T-helper 17 cell (primary cell): ENCODE measurements at places on chromosomes 7 and 10.
A peak's percentile ranks its signal among the peaks of the same experiment; 100 is the strongest.

GRCh38 chr10:79405221-79405994 is 40.0 kb downstream of the ZCCHC24 start:
- DNase-seq = no peak

- no peak for DNase-seq
Measured at GRCh38 chr7:38007096-38007495, 86.7 kb downstream of the EPDR1 start.

DNA sequence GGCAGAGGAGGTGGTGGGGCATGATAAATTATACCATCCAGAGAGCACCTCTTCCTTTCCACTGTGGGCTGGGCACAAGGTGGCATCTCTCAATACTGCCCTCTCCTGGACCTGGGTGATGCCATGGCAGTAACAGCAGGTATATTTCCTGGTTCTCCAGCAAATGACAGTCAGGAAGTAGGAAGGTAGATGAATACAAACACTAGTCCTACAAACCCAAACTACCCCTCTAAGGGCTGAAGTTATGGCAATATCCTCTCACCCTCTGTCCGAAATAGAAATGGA is 1004.9 kb downstream of the KCNMA1 start:
- no peak for DNase-seq

DNA sequence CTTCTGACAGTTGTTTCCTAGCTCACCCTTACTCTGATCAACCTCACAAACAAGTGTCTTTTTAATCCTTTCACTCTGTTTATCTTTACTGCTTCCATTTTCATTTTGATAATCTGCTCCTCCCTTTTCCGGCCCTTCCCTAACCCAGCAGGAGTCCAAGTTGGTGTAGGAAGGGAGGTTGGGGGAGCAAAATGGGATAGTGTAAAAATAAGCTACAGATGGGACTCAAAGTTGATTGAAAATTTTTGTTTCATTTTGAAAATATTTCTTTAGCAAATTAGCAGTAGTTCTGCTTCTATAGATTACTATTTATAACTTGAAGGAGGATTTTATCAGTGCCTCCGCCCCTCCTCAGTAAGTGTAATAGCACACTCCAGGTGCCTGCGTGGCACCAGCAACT is 112.0 kb downstream of the WNT2 start:
- DNase-seq = no peak

DNA sequence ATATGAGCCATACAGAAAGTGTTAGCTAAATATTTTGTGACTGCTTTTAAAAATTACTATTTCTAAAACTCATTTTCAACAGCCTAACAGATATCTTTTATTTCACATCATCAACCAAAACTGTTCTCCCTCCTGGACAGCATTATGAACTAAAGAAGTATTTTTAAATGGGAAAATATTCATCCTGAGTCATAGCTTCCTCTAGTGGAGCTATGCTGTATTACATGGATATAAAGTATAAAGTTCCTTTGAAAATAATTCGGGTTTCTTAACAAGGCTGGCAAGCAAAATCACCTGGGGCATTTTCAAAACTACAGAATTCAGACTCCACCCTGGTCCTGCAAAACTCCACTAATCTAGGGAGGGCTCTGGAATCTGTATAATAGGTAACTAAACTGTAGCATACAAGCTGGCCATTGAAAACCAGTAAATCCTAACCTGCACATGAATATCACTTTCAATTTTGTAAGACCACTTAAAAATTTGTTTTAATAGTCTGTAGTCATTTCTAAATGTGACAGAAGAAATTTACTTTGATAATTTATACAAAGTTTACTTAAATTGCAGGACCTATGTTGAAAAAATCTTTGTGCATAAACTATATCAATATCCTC is 53.5 kb downstream of the SCIN start:
- no peak for DNase-seq

GRCh38 chr10:3527869-3528268 is 257.1 kb downstream of the KLF6 start:
- no peak for DNase-seq

- DNase-seq = no peak
Measured at GRCh38 chr7:76185187-76185896, 16.4 kb upstream of the SRRM3 start.

DNA sequence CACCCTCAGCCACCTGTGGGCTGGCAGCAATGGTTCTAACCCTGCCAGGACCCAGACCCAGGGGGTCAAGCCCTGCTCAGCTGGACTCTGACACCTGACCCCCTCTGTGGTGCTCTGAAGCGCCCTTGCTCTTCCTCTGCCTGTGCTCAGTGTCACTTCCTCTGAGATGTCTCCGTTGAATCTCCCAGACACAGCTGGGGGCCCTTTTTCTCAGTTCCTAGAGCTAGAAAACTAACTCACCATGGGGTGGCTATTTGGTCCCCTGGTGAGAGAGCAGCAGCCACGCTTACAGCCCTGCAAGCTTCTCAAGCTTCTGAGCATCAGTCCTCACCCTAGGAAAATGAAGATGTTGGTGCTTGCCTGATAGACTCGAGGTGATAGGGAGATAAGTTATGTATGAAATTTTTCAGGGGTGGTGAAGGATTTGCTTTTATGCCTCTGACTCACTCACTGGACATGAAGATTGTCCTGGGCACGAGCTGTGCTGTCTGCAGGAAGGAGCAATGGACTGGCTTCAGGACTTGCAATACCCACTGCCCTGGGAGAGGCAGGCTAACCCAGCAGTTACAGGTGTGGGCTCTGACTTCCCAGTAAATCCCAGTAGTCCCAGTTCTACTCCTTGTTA is 29.6 kb downstream of the COL13A1 start:
- no peak for DNase-seq

DNA sequence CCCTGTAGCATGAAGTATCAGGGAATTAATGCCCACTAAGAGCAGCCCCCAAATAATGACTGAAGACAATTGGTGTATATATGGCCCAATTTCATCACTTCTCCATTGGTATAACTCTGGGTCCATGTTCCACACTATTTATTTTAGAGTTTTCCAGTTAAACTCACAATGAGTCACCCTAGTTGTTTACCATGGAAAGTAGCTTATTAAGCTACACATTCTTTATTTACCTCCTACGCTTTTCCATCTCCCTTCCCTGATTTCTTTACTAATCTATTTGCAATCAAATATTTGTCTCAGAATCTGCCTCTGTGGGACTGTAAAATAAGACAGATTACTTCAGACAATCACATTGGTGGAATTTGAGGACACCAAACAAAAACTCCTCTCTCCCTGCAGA is 655.6 kb downstream of the SORCS1 start:
- no peak for DNase-seq

GRCh38 chr7:129807863-129808262 is 144.9 kb downstream of the UBE2H start:
- DNase-seq = no peak

GRCh38 chr7:17275749-17276671 is 22.4 kb upstream of the AHR start:
- no peak for DNase-seq

- DNase-seq = no peak
Measured at GRCh38 chr7:108529341-108529740, 3.4 kb upstream of the PNPLA8 start.

DNA sequence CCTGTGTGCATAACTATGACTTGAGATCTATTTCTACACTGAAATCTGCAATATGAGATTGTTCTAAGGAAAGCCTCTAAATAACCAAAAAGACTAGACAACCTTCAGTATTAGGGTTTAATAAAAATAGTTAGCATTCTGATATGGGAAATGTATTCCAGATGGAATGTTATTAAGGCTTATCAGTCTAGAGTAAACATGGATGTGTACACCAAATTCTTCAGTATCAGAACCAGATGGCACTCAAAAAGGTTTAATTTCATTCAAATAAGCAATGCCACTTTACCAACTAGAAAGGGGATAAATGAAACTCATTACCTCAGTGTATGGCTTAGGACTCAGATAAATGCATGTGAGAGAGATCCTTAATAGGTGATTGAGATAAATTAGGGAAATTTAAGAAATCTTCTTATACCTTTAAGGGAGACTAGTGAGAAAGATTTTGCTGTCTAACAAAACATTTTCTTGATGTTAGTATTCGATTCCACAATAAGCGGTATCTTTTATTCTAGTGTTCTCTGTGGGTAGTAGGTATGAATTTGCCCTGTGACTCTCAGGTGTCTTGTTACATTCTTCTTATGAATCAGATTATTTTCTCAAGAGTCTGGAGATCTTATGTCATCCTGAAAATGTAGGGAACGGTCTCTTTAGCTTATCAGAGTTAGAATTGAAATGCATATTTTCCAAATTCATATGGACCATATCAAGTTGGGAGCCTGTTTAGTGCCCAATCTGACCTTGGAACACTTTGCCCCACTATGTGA is 159.2 kb downstream of the PRKG1 start:
- no peak for DNase-seq

DNA sequence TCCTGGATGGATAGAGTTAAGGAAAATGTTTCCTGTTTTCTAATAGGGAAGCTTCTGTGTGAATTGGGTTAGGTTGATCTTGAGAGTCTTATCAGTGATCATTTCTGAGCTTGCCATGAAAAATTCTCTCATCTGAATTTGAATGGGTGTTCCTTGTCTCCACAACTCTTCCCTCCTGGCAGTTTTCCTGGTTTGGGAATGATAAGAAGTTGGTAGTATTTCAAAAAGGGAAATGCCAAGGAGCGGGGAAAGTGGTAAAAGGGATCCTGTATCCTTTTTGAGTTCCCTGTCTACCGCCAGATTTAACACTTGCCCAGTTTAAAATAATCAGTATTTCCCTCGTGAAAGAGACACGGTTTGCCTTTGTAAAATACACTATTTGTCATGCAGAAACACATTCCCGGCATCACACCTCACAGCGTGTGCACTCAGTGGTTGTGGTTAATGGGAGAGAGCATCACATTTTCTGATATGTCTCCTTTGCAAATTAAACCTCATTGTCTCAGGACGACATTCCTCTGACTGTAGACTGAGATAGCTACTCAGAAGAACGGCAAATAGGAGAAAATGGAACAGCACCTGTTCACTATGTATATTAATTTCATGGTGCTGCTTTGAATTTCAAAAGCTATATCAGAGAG is 113.2 kb upstream of the IFRD1 start:
- no peak for DNase-seq

GRCh38 chr7:107659666-107660065 is 962 bp upstream of the SLC26A4 start:
- no peak for DNase-seq

DNA sequence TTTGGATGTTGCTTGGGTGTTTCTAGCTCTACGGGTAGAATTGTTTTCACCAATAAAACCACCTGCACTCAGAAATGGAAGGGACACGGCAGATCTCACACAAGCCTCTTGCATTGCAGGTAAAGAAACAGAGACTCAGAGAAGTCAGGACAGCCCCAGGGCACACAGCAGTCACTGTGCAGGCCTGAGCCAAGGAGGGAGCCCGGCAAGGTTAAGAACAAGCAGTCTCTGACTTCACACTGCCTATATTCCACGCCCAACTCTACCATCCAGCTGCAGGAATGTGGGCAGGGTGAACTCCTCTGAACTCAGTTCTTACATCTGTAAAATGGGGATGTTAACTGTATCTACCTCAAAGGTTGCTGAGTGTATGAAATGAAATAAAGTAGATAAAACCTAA is 15.4 kb downstream of the CHST15 start:
- DNase-seq = no peak

- no peak for DNase-seq
Measured at GRCh38 chr7:155274633-155275355, 22.9 kb upstream of the INSIG1 start.

DNA sequence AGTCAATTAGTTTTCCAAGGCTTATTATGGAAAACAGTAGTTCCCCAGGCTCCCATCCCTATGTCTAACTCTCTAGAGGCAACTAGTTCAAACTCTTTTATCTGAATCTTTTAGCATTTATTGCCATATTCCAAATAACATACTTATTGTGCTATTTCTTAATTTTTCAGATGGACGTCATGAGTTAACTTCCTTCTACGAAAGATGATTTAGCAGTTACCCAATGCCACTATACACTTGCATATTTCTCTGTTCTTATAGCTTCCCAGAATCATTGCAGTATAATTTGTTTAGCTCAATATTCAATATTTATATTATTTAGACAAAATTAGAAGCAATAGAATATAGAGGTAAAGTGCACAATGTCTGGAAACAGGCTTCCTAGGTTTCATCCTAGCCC is 52.8 kb downstream of the REEP3 start:
- DNase-seq = no peak

DNA sequence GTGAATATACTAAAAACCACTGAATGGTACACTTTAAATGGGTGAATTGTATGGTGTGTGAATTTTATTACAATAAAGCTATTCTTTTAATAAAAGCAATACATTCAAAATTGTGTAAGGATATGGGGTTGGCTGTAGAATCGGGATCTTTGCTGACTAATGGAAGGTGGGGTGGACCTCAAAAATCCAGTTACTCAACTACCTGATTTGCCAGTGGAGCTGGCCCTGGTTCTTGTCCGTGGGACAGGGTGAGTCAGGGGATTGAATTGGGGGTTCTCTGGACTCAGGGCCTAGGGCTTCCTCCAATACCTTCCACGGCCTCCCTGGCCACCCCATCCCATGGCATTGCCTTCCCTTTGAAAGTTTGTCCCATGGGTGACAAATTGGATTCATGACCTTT is 13.5 kb upstream of the RABGEF1 start:
- no peak for DNase-seq

GRCh38 chr10:99520040-99520846 is 12.5 kb upstream of the NKX2-3 start:
- no peak for DNase-seq

- DNase-seq = peak; percentile 24
Measured at GRCh38 chr10:118850418-118851061, 95.8 kb upstream of the CACUL1 start.

GRCh38 chr7:112937651-112938415 is 147.6 kb upstream of the TMEM168 start:
- no peak for DNase-seq

GRCh38 chr7:28240481-28240880 is 59.9 kb upstream of the JAZF1 start:
- no peak for DNase-seq

- no peak for DNase-seq
Measured at GRCh38 chr7:127474457-127474856, 81.9 kb upstream of the ZNF800 start.

DNA sequence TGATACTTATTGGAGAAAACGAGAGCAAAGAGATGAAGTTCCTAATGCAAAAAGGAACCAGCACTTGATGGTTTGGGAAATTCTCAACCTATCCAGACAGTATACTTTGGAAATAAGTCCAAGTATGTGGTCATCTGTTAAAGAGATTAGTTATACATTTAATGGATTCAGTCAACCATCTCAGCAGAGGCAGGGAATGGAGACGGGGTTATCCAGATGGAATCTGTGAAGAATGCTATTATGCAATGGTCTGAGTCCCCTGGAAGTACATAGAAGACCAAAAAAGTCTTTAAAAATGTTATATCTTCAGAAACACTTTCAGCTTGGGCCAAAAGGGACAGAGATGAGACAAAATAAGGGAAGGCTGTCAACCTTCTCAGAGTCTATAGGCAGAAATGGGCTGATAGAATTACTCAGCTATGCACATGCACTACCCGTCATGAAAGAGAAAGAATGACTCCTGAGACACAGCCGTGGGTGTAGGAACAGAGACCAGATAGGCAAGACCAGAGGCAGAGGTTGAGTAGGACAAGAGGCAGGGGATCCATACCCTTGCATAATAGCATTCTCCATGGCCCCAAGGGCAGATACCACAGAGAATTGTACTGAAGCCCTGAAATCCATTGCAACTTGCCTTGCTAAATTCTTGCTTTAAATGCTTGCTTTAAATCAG is 738.8 kb upstream of the POT1 start:
- DNase-seq = no peak
